ENCODE measurements at places on chromosomes 4 and X. TPM values are rescaled to one million over a fixed set of nuclear protein-coding genes. Genes with fewer than 3 reads are reported as not detected.

GRCh38 chr4:113969709-113970334, 9.6 kb downstream of the ARSJ start:
- no peak overlapping the region for H3K27ac ChIP-seq
- DNase-seq, result no peak
- no peak overlapping the region for H3K4me3 ChIP-seq
- H3K4me1 ChIP-seq, result peaks cover 46% of the 10 kb centered on the region
- no peaks in the 10 kb centered on the region for H3K36me3 ChIP-seq

DNA sequence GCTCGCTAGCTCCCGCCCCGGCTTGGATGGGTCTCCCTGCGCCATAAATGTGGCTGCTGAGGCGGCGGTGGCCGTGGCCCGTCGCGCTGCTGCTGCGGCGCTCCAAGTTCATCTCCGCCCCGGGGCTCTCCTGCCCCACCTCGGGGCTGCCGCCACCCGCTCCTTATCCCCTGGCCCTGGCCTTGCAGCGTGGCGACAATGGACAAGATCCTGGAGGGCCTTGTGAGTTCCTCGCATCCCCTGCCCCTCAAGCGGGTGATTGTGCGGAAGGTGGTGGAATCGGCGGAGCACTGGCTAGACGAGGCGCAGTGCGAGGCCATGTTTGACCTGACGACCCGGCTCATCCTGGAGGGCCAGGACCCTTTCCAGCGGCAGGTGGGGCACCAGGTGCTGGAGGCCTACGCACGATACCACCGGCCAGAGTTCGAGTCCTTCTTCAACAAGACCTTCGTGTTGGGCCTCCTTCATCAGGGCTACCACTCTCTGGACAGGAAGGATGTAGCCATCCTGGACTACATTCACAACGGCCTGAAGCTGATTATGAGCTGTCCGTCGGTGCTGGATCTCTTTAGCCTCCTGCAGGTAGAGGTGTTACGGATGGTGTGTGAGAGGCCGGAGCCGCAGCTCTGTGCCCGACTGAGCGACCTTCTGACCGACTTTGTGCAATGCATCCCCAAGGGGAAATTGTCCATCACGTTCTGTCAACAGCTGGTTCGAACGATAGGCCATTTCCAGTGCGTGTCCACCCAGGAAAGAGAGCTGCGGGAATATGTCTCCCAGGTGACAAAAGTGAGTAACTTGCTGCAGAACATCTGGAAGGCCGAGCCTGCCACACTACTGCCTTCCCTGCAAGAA, 763 bp downstream of the USP38 start:
- peaks cover 29% of the 10 kb centered on the region for H3K4me1 ChIP-seq
- H3K4me3 ChIP-seq, result peak overlapping the region; percentile 85
- H3K36me3 ChIP-seq, result peaks cover 38% of the 10 kb centered on the region
- DNase-seq, result peak; percentile 16
- peak overlapping the region; percentile 94 for H3K27ac ChIP-seq

GRCh38 chrX:38055170-38055847, 49.0 kb downstream of the SYTL5 start:
- no peaks in the 10 kb centered on the region for H3K4me1 ChIP-seq
- no peaks in the 10 kb centered on the region for H3K27me3 ChIP-seq
- no peak overlapping the region for H3K27ac ChIP-seq
- no peak overlapping the region for H3K4me3 ChIP-seq
- no peaks in the 10 kb centered on the region for H3K36me3 ChIP-seq

Gene PAGE2
- not detected for total RNA-seq

Gene ADGRL3
- 0.66 TPM for total RNA-seq

- no peaks in the 10 kb centered on the region for H3K36me3 ChIP-seq
- H3K27ac ChIP-seq, result no peak overlapping the region
- H3K4me3 ChIP-seq, result no peak overlapping the region
- peaks cover 41% of the 10 kb centered on the region for H3K4me1 ChIP-seq
- no peak for DNase-seq
- no peaks in the 10 kb centered on the region for H3K27me3 ChIP-seq
Observed at GRCh38 chr4:174461466-174462106, 60.7 kb downstream of the HPGD start.

Gene NONO
- total RNA-seq, result 520 TPM

- peaks cover 10% of the 10 kb centered on the region for H3K4me1 ChIP-seq
- no peak for DNase-seq
- H3K36me3 ChIP-seq, result peaks cover 7% of the 10 kb centered on the region
- peak overlapping the region; percentile 70 for H3K27ac ChIP-seq
Observed at GRCh38 chrX:46737462-46737861, 21.5 kb downstream of the SLC9A7 start.

Gene TCEAL7
- total RNA-seq, result not detected

DNA sequence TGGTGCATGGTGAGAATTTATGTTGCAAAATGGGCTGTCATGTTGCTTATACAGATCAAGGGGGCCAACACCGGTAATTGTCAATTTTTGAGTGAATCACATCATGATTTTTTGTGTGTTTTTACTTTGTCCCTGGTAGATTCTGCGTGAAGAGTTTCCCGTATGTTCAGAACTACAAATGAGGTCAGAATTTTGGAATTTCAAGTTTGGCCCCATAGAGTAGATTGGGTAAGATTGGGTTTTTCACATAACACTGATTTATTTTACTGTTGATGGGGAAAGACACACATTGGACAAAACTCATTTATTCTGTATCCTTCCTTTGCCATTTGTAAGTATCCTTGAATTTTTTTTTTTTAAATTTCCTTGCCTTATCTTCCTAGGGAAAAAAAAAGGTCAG, 158.5 kb upstream of the MXRA5 start:
- no peak for DNase-seq
- H3K4me1 ChIP-seq, result no peaks in the 10 kb centered on the region
- no peaks in the 10 kb centered on the region for H3K27me3 ChIP-seq
- no peak overlapping the region for H3K4me3 ChIP-seq
- H3K36me3 ChIP-seq, result no peaks in the 10 kb centered on the region

GRCh38 chrX:134741746-134742145, 83.5 kb upstream of the PLAC1 start:
- DNase-seq, result no peak
- peaks cover 22% of the 10 kb centered on the region for H3K27me3 ChIP-seq
- no peak overlapping the region for H3K27ac ChIP-seq
- H3K36me3 ChIP-seq, result no peaks in the 10 kb centered on the region

DNA sequence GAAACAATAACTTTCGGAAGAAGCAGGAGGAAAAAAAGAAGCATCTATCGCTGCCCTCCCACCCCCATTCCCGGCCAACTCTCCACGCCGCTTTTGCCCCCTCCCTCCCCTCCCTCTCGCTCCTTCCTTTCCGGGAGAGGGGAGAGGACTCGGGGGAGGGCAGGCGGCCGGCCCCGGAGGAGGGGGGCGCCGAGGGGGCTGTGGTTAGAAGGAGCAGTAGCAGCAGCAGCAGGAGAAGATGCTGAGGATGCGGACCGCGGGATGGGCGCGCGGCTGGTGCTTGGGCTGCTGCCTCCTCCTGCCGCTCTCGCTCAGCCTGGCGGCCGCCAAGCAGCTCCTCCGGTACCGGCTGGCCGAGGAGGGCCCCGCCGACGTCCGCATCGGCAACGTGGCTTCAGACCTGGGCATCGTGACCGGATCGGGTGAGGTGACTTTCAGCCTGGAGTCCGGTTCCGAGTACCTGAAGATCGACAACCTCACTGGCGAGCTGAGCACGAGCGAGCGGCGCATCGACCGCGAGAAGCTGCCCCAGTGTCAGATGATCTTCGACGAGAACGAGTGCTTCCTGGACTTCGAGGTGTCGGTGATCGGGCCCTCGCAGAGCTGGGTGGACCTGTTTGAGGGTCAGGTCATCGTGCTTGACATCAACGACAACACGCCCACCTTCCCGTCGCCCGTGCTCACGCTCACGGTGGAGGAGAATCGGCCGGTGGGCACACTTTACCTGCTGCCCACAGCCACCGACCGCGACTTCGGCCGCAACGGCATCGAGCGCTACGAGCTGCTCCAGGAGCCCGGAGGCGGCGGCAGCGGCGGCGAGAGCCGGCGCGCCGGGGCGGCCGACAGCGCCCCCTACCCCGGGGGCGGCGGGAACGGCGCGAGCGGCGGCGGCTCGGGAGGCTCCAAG, 1.3 kb downstream of the PCDH7 start:
- no peak overlapping the region for H3K27ac ChIP-seq
- peaks cover 30% of the 10 kb centered on the region for H3K36me3 ChIP-seq
- peak; percentile 60 for DNase-seq
- H3K4me3 ChIP-seq, result peak overlapping the region; percentile 79
- peaks cover 24% of the 10 kb centered on the region for H3K4me1 ChIP-seq

- no peak for DNase-seq
Observed at GRCh38 chr4:85152480-85152879, 186.0 kb upstream of the WDFY3 start.

Data from Calu3 (cell line).